Midbrain (tissue), 1 donor: ENCODE measurements at places on chromosomes 6 and 20.

- no peak for DNase-seq
Measured at GRCh38 chr20:62832951-62833391, 16.1 kb downstream of the COL9A3 start.

GRCh38 chr6:13810688-13811446, 3.5 kb downstream of the MCUR1 start:
- no peak for DNase-seq

DNA sequence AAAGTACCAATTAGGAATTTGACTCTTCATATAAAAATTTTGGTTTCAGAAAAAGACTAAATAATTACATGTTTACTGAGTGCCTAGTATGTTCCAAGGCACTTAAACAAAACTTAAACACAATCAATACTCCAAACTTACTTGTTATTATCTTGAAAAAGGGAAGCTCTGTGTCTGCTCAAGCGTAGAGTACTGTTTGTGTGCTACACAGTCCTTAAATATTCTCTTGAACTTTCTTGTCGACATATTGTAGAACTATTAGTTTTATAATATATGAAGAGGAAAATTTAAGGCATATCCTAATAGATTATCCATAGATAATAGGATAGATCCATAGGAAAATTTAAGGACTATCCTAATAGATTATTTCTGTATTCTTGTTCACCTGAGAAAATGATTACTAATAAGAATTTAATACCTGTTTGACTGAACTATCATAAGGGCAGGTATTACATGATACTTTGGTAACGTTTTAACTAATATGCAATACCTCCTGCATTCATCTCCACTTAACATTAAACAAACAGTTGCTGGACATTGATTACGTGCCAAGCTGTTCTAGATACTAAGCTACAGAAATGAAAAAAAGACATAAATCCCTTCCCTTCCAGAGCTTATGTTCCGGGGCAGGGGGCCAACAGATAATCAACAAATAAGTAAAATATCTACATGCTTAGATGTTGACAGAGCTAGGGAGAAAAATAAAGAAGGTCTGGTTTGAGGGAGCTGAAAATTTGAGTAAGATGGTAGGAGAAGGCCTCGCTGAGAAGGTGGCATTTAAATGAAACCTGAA, 115.2 kb upstream of the BCLAF1 start:
- DNase-seq: no peak

DNA sequence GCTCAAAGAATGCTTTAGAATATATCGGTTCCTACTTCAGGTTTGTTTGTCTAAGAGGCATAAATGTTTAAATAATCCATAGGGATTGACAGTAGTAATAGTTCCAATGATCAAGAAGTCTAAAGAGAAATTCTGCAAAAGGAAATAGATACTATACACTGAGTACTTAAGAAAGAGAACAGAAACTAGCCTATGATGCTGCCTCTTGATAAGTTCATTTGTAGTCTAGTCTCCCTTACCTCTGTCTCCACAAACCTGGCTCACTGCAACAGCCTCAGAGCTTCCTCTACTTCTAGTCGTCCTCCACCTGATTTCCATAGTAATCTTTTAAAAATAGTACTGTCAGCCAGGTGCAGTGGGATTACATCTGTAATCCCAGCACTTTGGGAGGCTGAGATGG, 511.8 kb downstream of the LMBRD1 start:
- DNase-seq: no peak

DNA sequence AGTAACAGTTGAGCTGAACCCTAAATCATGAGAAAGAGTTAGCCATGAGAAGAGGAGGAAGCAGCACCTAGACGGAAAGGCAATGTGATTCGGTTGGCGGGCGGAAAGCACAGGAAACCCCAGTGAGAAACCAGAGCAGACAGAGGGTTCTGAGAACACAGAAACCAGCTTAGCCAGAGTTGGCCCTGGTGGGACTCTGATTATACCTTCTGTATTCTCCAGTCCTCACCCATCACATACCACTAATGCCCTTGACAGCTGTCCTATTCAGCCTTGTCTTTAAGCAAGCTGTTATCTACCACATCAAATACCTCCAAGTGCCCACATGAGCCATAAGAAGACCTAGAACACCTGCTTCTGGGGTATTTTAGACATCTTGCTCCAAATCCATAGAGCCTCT, 58.9 kb upstream of the LRRC1 start:
- DNase-seq: no peak

- no peak for DNase-seq
Measured at GRCh38 chr6:125924169-125924568, 32.4 kb upstream of the HINT3 start.
